ENCODE measurements at places on chromosomes 6 and 20.

- no peak for DNase-seq
Measured at GRCh38 chr20:36119537-36119936, 35.0 kb upstream of the EPB41L1 start.

DNA sequence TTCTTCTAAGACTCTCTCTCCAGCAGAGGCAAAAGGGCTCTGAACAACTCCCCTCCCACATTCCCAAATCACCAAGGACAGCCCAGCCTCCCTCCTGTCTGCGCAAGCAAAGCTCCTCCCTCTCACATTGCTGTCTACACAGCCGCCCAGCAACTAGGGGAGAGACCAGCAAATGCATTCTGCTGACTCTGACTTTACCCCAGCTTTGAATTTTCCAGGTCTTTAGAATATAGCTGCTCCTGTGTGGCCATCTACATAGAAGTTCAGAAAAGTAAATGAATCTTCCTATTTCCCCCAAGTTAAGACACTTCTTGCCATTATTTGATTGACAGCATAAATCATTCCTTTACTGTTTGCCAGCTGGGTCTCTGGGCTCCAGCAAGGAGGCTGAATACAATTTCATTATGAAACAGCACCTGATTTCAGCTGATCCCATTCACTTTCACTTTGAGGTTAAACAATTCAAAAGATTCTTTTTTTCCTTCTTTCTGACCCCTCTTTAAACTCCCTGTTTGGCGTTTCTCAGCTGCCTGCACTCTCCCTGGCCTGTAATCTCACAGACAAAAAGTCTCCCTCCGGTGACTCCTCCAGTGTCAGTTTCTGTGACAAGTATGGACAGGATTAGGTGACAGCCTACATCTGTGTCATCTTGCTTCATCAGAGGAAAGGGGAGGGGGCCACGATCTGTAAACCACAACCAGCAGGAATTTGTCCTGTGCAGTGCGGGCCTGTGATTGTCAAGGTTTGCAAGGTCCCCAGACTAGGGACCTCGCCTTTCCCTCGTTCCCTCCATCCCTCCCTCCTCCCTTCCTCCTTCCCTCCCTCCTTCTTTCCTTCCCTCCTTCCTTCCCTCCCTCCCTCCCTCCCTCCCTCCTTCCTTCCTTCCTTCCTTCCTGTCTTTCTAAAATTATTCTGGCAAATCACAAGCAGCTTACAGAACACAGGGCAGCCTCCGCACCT, 205.6 kb upstream of the RIN2 start:
- no peak for DNase-seq

DNA sequence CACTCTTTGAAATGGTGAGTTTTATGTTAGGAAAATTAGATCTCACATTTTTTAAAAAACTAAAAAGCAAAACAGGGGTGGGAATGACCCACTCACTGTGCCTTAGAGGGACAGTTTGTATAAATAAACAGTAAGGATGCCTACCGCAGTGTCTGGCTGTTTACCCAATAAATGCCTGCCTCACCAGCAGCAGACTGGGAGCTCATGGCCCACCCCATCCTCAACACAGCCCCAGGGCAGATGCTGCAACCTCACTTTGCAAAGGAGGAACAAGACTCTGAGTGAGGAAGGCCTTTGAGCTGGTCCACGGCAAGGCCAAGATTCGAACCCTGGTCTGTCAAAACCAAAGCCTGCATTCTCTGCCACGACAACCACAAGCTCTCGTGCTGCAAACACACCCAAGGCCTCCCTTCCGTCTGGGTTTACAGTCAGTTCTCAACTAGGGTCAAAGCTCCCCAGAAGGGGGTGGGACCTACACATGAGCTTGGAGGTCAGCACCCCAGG, 77.8 kb downstream of the BMP7 start:
- DNase-seq, result no peak

GRCh38 chr20:21103582-21104465, 2.3 kb downstream of the LINC00237 start:
- DNase-seq, result no peak

GRCh38 chr6:90251295-90251992, 45.2 kb downstream of the BACH2 start:
- DNase-seq, result no peak

- DNase-seq, result no peak
Measured at GRCh38 chr6:139540276-139540675, 165.8 kb upstream of the CITED2 start.

DNA sequence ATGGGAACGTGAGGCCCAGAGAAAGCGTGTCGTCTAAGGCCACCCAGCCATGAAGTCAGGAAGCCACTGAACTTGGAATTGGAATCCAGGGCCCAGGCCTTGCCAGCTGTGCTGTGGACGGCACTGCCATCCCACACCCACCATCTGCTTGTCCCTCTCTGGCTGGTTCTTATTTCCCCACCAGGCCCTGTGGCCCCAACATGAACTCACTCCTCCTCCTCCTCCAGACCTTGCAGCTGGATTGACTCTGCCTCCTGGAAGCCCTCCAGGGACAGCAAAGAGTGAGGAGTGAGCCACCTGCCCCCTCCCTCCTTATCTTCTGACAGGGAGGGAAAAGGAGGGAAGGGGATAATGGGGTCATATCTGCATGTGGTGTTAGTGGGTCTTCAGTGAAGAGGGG, 16.0 kb upstream of the IP6K3 start:
- no peak for DNase-seq

DNA sequence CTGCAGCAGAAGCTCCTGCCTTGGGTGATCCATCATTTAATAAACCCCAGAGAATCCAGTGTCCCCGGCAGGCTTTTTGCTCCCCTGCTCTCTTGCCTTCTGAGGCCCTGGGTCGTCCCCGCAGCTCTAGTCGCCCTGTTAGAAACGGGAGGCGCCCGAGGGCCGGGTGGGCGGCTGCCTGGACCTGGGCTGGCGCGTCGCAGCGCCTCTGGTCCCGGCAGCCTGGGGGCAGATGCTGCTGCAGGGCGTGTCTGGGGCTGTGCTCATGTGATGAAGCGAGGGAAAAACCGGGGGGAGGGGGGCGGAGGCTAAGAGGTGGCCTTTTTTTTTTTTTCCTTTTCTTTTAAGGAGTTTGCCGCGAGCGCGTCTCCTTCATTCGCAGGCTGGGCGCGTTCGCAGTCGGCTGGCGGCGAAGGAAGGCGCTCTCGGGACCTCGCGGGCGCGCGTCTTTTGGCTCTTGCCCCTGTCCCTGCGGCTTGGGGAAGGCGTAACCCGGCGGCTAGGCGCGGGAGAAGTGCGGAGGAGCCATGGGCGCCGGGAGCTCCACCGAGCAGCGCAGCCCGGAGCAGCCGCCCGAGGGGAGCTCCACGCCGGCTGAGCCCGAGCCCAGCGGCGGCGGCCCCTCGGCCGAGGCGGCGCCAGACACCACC, 394 bp downstream of the AKAP12 start:
- DNase-seq, result no peak

- DNase-seq, result no peak
Measured at GRCh38 chr20:53330601-53331140, 263.0 kb downstream of the ZNF217 start.

- no peak for DNase-seq
Measured at GRCh38 chr6:25174678-25175077, 104.5 kb upstream of the CARMIL1 start.

DNA sequence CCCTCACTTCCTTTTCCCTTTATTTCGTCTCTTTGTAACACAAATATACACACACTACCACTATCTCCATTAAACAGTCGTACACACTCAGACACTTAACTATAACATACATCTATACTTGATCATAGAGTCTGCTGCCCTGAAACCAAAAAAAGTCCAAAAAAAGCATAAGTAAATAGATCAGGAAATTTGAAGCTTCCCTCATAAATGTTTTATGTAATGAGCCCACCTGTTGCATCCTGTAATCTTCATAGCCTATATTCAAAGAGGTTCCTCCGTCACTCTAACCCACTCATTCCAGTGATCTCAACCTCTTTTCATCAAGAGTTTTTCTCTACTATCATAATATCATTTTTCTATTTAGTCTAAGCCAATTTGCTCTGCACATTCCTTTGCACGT, 6.9 kb upstream of the OR12D2 start:
- DNase-seq, result no peak

DNA sequence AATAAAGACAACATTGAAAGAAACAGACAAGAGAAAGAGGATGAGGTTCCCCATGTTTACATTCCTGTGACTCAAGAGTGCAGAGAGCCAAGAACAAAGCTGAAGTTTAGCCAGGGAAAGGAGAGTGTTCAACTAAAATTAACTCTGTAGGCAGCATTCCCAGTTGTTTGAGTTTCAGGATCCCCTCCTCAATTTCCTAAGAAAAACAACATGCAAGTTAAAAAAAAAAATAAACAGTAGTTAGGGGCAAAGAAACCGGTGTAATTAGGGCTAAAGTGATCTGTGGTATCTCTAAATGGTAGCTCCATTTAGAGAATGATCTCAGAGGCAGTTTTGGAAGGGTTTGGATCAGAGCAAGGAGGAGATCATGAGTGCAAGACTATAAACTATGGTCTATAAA, 30.9 kb upstream of the RAB23 start:
- DNase-seq, result no peak

- DNase-seq, result no peak
Measured at GRCh38 chr6:5121956-5122355, 36.8 kb downstream of the PPP1R3G start.

- no peak for DNase-seq
Measured at GRCh38 chr6:43101497-43101896, 25.4 kb downstream of the PTK7 start.

DNA sequence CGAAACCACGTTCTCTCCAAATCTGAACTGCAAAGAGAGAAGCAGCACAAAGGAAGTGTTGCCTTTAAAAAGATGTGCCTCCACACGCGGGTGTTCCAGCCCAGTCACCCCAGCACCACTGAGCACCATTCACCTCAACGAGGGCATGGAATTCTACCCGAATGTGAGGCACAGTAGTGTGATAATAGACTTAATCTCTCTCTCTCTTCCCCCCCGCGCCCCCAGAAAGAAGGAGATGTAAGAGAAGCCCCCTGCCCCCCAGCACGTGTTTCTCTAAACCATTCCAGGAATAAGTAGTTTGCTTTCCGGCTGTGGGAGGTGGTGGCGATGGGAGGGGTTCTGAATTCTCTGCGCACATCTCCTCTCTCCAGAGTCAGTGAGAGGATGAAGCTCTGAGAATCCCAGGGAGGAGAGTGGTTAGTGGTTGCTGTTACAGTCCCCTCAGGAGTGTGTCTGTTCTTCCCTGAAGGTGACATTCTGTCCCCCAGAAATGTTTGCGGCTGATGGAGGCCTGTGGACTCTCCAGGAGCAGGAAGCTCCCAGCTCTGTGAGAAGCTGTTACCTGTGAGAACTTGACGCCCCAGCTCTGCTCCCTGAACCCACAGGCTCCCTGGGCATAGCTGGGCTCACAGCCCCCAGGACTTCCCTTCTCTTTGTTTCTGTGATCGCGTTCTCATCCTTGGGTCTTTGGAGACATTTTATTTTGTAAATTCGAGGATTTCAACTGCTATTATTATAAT, 23.5 kb upstream of the IRF4 start:
- no peak for DNase-seq

- DNase-seq, result no peak
Measured at GRCh38 chr6:33670971-33671743, 40.3 kb downstream of the UQCC2 start.

DNA sequence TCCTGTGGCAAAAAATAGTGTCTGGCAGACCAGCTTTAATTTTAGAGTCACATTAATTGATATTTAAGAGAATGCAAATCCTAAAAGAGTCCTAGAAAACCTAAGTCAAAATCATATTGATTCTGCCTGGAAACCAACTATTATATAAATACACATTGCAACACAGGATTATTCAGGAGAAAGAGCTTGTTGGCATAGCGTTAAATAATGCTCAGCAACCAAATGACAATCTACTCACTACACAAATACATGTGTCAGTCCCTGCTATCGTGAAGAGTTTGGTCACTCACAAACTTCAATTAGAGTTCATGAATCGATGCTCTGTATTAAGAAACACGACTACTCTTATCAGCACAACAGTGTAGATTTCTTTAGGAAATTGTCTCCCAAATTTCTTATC, 54.2 kb downstream of the CGA start:
- no peak for DNase-seq

- no peak for DNase-seq
Measured at GRCh38 chr6:8170245-8170644, 67.9 kb upstream of the EEF1E1 start.

- no peak for DNase-seq
Measured at GRCh38 chr6:136303516-136303915, 13.9 kb upstream of the BCLAF1 start.
